NCI-H146 (cell line): ENCODE measurements at places on chromosomes 3 and 15.

DNA sequence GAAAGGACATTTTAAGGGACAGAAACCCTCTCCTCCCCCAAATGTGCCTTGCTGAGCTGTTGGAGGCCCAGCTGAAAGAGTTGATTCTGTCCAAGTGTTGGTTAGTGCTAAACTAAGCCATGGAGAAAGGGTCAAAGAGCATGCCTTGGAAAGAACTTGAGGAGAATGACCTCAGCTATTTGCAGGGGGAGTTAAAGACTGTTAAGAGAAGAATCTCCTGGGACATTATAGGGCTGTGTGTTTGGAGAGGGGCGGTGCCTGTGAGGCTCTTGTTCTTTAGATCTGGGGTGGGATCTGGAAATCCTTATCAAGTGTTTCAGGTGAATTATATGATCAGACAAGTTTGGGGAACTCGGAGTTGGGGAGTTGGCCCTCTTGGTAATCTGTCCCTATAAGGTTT is 13.0 kb downstream of the FNDC3B start:
- no peak for DNase-seq

GRCh38 chr3:132008837-132009236 is 26.0 kb downstream of the CPNE4 start:
- no peak for DNase-seq

GRCh38 chr15:49606594-49606993 is 14.0 kb downstream of the FAM227B start:
- DNase-seq = no peak

GRCh38 chr3:119571688-119572087 is 7.6 kb upstream of the ADPRH start:
- DNase-seq = no peak

DNA sequence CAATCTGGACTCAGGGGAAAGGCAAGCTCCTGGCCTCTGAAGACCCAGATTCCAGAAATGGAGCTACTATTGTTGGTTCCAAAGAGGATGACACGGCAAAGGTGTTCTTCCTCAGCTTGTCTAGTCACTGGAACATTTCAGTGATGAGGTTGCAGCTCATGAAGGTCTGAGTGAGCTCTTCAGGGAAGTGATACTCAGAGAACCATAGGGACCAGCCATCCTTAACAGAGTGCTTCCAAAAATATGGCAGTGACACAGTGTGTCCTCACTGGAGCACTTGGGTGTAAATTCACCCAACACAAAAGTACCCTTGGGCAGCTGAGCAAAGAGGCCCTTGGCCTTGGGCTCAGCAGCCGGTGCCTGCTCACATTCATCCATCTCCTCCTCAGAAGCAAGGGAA is 46.3 kb downstream of the SPTSSB start:
- no peak for DNase-seq

- no peak for DNase-seq
These were observed 17.7 kb downstream of the ACAA1 start for GRCh38 chr3:38119248-38119544.

DNA sequence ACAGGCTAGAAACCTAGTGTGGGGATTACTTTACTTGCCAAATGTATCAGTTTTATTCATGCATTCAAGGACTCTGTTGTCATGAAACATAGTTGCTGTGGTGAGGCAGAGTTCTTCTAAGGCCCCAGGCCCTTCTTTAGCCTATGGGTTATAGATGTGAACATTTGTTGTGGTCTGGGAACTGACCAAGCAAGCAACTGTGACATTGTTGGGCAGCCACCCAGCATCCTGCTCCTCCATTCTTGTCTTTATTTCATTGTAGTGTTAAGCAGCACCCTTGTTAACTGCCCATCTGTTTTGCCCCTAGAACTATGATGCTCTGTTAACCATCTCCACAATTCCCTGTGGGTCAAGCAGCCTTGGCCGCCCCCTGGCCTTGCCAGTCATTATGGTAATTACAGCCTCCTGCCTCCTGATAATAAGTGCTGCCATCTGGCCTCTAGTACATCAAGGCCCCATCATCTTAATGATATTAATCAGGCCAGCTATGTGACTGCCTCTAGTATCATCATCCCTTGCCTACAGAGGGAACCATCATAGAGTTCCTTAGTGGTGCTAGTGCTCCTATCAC is 12.2 kb upstream of the IFT57 start:
- DNase-seq = peak; percentile 63

DNA sequence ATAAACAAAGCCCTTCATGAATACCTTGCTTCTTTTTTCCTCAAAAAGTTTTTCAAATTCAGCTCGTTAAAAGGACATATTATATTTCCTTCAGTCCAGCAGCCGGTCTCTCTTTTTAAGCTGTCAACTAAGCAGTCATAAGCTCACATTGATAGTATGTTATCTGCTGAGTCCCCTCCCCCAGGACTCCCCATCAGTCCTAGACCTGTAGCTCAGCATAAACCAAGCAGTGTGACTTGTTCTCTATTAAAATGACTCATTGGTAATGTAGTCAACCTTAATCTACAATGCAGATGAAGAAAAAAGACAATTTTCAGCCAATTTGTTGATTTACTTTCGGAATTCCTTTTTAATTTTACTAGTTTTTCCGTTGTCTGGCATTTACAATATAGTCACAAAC is 483.8 kb downstream of the MECOM start:
- no peak for DNase-seq

DNA sequence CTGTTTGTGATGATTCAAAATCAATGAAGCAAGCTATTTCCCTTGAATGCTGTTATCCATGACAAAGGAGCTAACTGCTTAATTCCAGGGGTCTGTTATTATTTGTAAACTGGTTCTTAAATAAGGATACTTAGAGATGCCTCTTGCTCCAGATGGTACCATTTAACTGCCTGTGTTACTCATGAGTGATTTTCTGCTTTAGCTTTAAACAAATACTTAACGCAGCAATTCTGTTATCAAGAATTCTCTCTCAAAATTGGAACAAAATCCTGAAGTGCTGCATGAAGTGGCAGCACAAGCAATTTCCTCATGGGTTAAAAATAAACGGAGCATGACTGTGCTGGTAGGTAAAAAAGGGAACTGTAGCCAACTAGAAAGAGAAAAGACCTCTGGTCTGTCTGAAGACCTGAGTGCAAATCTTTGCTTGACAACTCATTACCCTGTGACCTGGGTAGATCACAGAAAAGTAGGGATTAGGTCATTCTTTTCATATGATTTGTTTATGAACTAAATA is 62.5 kb upstream of the GBE1 start:
- no peak for DNase-seq

DNA sequence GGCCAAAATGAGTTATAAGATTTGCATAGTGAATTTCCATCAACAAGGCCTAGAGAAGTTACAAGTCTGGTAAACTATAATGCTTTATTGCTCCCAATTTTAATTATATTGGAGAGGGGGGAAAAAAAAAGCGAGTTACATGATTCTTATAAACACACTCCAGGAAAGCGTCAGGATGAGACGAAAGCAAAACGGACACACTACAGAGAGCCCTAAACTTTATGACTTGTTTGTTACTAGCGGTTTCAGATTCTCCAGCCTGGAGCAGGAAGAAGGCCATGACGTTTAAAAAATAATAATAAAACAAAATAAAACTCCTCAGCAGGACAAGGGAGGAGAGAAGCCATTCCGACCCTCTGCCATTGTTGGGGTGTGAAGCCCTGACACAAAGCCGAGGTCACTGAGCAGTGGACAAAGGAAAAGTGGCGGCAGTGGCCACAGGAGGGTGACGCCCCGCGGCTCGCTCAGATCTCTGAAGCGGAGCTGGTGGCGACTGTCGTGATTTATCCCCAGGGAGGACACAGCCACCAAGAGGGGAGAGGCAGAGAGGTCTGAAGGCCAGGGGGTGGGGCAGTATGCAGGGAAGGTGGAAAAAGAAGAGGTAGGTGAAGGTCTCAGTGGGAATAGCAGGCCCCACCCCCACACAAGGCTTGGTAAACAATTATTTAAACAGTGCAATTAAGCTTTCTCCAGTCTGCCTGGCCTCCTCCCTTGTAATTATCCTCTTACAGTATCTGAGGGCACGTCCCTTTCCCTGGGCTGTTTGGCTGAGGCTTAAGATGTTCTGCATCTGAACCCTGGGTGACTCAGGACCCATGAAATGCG is 45.3 kb downstream of the ADAMTS9 start:
- DNase-seq = peak; percentile 17

- no peak for DNase-seq
These were observed 31.3 kb downstream of the CD200 start for GRCh38 chr3:112364291-112364690.

- no peak for DNase-seq
These were observed 44.0 kb upstream of the PCSK6 start for GRCh38 chr15:101533371-101534140.

DNA sequence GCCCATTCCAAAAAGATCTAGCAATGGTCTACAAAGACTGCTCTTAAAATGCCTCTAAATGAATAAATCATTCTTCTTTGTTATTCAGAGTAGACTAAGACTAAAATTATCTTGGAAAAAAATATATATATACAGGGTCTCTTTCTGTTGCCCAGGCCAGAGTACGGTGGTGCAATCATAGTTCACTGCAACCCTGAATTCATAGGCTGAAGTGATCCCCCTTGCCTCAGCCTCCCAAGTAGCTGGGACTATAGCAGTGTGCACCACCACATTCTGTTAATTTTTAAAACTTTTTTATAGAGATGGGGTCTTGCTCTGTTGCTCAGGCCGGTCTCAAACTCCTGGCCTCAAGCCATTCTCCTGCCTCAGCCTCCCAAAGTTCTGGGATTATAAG is 18.7 kb downstream of the WWTR1 start:
- DNase-seq = no peak

GRCh38 chr3:77283108-77283507 is 243.2 kb downstream of the ROBO2 start:
- peak; percentile 64 for DNase-seq

GRCh38 chr3:18134386-18135059 is 290.6 kb downstream of the SATB1 start:
- peak; percentile 4 for DNase-seq

- DNase-seq = no peak
These were observed 51.0 kb downstream of the TPRA1 start for GRCh38 chr3:127539366-127540060.

- DNase-seq = no peak
These were observed 65.4 kb upstream of the PFN2 start for GRCh38 chr3:150035910-150036612.
